Articular chondrocyte of knee joint (primary cell): ENCODE measurements at places on chromosomes 4 and X. TPM values are rescaled to one million over a fixed set of nuclear protein-coding genes. Genes with fewer than 3 reads are reported as not detected.

The CSAG1 gene
- not detected in 2 replicates for total RNA-seq

The XAGE1A gene
- not detected in 2 replicates for total RNA-seq

The ZDHHC15 gene
- 2.4 and 2.5 TPM in 2 replicates for total RNA-seq

The FOXR2 gene
- not detected in 2 replicates for total RNA-seq
